Fibroblast of skin of left quadriceps (primary cell): ENCODE measurements at places on chromosomes 2 and 18.

DNA sequence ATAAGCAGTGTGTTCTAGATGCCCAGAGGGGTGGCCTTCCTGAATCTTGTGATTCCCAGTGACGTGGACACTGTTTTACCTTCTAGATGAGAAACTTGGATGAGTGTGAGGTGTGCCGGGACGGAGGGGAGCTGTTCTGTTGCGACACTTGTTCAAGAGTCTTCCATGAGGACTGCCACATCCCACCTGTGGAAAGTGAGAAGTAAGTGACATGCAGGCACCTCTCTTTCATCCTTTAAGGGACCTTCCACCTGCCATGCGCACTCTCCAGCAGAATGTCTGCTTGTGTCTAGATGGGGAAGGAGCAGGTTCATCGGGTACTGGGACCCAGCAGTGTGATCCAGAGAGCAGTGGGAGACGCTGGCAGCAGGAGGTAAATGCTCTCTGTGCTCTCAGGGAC, 16.0 kb upstream of the SP100 start:
- no peak for DNase-seq

GRCh38 chr2:204561771-204562170, 16.5 kb downstream of the PARD3B start:
- DNase-seq, result no peak

GRCh38 chr2:64839844-64840243, 149.4 kb upstream of the SLC1A4 start:
- DNase-seq, result no peak

- no peak for DNase-seq
Observed at GRCh38 chr2:167946441-167946841, 301.0 kb downstream of the STK39 start.

- DNase-seq, result no peak
Observed at GRCh38 chr2:212361174-212361756, 177.3 kb downstream of the ERBB4 start.

DNA sequence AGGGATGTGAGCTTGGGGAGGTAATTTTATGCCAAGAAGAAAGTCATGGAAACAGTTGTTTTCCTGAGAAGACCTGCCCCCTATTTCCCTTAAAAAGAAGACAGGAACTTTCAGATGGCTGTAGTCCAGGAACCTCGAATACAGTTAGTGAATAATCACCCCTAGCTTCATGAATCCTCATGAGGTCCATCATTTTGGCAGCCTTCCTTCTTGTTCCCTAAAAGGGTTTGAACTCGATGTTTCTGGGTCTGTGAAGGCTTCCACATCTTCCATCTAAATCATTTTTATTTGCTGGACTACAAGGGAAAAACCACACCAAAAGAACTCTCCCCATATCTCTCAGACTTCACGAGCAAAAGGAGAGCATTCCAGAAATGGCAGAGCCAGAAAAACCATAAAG, 290.8 kb downstream of the SLC4A3 start:
- DNase-seq, result peak; percentile 13

DNA sequence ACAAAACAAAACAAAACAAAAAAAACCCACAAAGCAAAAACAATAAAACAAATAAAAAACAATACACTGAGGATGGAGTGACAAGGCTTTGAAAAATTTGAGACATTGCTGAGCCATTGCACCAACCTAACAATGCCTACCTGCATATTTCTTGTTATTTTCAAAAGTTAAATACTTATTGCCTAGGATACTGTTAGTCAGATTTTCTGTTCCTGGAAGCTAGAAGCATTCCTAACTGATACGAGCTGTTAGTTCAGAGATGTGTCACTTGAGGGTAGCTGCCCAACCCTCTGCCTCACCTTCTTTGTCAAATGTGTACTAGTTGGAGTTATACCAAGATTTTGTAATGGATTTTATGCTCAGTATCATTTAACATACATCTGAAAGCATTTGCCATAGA, 187.2 kb downstream of the TXNL1 start:
- DNase-seq, result no peak

DNA sequence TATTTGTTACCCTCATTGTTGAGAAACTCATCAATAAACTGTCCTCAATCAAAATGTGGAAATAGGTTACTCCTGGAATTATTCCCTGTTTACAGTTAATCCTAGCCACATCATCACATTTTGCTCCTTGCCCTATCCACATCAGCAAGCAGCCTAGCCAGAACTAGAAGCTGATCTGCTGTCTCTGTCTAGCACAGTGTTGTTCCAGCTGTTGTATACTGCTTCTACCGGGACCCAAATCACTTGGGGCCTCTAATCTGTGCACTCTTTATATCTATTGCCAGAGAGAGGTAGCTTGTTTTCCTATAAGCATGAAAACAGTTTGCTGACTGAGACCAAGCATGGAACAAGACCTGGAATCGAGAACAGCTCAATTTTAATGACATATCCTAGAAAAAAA, 196.2 kb upstream of the SP5 start:
- no peak for DNase-seq

DNA sequence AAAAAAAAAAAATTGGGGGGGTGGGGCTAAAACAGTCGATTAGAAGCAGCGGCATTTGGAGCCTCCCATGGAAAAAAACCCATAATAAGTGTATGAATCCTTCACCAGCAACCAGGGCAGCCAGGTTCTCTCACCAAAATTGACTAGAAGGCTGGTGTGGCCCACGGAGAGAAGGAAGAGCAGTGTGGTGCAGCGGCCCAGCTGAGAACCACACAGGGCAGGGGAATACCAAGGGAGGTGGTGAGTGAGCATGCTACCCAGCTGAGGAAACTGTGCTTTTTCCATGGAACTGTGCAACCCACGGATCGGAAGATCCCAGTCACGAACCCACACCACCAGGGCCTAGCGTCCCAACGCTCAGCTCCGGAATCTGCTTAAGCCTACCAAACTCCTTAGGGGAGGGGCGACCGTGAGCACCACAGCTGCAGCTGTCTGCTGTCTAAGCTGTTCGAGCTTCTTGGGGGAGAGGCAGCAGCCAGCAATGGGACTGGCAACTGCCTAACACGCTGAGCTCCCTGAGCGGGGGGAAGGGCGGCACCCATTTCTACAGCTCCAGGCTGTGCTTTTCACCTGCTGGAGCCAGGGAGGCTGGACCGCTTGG, 1037.2 kb upstream of the ACVR2A start:
- no peak for DNase-seq

DNA sequence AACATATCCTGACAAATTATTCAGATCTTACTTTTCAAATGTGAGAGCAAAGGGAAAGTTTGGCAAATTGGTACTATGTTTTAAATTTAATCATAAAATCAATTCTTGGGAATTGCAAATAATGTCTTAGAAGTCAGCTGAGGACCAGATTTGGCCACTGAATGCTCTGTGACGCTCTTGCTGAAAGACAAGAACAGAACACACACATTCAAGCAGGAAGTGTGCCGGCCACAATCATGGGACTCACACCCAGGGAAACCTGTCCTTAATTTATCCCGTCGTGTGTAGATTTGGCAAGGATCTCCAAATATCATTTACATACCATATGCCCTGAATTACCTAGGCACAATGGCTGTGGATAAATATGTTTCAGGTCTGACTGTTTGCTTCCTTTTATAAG, 253.1 kb downstream of the TCF4 start:
- DNase-seq, result no peak
